ENCODE measurements at places on chromosomes 11 and 22.

- DNase-seq = no peak
Measured at GRCh38 chr11:65130631-65131416, 3.5 kb downstream of the SYVN1 start.

- no peak for DNase-seq
Measured at GRCh38 chr11:69567951-69568808, 72.8 kb upstream of the CCND1 start.

DNA sequence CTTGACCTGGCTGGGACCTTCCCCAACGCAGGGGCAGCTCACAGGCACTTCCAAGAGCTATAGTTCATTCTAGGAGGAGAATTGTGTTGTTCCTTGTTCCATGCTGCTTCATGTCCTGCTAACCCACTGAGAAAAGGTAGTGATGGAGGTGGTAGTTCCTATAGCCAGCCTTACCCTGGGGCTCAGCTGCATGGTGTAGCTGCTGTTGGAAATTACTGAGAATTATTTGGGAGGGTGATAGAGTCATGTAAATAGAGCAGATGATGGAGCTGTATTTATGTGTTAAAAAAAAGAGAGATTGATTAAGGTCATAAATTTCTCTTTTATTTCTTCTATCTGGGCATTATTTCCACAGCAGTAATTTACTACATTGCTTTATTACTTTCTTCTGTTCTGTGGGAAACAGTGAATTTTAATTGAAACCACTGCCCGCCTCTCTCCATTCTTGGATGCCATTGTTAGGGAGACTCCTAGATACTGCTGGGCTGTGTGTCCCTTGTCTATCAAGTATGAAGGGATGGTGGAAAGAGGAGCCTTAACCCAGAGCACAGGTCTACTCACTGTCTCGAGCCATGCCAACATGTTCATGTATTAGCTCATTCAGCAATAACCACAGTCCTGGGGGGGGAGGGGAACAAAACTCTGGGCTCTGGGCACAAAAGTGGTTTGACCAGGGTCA, 309.2 kb downstream of the FAT3 start:
- DNase-seq = no peak

DNA sequence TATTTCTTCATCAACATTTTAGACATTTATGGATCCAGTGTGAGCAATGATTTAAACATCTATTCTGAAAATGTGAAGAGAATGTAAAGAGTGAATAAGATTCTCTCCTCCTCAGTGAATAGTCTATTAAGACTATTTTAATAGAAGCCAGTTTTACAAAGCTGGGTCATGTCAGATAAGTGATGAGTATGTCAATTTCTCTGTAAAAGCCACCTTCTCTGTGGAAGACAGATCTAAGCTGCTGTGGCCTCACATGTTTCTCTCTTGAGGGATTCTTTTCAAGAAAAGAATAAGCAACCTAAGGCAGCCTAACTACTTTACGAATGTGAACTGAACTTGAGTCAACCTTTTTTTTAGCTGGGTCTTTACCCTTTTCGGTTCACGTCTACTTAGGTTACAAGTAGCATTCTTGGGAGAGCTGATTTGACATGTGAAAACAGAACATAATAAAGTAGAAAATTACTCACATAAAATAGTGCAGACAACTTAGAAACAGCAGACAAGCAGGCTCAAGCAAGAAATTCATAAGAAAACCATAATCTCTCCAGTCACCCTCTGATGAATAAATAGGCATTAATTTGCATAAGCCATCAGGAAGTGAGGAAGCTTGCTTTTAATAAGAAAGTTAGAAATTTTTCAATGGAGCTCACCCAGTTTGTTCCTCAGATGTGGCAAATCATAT, 9.9 kb downstream of the CTSC start:
- DNase-seq = no peak

- DNase-seq = no peak
Measured at GRCh38 chr11:28132548-28132947, 24.4 kb downstream of the METTL15 start.

GRCh38 chr11:128405714-128406662, 181.4 kb downstream of the ETS1 start:
- DNase-seq = no peak

- DNase-seq = no peak
Measured at GRCh38 chr11:16977136-16977993, 36.8 kb downstream of the PLEKHA7 start.

- DNase-seq = no peak
Measured at GRCh38 chr22:23365524-23365923, 185.2 kb downstream of the BCR start.

- no peak for DNase-seq
Measured at GRCh38 chr11:35073691-35074419, 65.1 kb upstream of the CD44 start.

GRCh38 chr22:30223303-30223702, 23.3 kb downstream of the LIF start:
- DNase-seq = no peak

DNA sequence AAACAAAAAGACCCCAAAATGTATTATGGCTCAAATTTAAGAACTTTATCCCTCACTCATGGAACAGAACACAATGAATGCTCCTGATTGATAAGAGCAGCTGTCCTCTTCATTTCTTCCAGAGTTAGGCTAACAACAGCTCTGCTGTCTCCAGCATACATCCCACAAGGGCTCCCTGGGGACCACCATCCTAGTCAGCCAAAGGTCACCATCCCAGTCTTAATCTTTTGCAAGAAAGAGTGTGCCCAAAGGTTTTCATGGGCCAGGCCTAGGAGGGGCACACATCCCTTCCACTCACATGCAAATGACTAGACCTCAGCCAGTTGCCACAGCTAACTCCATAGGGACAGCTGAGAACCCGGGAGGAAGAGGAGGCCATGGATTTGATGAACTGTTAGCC, 555.3 kb downstream of the BUD13 start:
- DNase-seq = no peak

GRCh38 chr11:112267188-112267591, 6.5 kb upstream of the PLET1 start:
- no peak for DNase-seq

- no peak for DNase-seq
Measured at GRCh38 chr22:30332994-30333706, 6.4 kb upstream of the TBC1D10A start.

GRCh38 chr11:29481738-29482137, 535.1 kb downstream of the KCNA4 start:
- DNase-seq = no peak

- no peak for DNase-seq
Measured at GRCh38 chr11:74507582-74507981, 14.1 kb upstream of the LIPT2 start.

GRCh38 chr22:26681395-26681821, 24.0 kb downstream of the MIAT start:
- no peak for DNase-seq

DNA sequence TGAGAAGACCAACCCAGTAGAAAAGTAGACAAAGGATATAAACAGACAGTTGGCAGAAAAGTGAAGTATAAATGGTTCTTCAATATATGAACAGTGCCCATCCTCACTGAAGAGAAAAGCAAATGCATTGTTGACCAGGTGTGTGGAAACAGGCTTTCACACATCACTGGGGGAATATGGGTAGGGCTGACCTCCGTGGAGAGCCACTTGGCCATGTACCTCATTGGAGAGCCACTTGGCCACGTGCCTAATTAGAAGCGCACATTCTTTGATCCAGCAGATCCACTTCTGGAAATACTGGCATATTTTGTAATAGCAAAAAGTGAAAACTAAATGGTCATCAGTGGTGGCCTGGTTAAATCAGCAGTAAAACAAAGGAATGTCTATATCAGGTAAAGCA, 43.2 kb downstream of the PPP6R3 start:
- no peak for DNase-seq

- no peak for DNase-seq
Measured at GRCh38 chr11:31512117-31512516, 2.5 kb downstream of the ELP4 start.

DNA sequence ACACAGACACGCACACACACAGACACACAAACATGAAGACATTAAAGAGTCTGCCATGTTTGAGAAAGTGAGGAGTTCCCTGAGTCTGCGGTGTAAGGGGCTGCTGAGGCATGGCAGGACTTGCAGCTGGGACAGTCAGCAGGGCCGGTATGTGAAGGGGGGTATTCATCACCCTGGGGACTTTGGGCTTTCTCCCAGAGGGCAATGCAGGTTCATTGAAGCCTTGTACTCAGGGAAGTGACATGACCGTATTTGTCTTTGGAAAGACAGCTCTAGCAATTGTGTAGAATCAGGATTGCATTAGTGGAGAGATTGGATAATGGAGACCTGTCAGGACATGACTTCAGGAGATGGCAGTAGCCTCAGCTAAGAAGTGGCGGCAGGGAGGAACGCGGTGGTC, 9.4 kb upstream of the ADAMTS8 start:
- no peak for DNase-seq

DNA sequence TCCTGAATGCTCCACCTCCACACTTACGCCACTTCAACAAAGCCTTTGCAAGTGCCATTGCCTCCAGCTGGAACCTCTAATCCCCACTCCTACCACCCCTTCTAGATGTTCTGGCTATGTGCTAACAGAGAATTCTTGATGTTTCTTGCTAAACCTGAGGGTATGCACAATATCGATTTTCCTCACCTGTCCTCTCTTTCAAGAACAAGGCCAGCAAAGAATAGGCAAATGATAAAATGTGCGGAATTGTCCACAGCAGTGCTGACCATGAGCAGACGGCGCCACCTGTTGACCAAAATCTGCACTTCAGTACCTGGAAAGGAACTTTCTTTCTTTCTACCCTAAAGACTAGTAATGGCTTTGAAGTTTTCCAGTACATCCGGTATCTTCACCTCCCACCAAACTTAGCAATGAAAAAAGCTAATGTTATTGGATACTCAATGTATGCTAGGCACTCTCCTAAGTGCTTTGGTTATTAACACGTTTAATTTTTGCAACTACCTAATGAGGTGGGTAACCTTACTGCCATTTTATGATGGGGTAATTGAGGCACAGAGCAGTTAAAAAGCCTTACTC, 3.4 kb downstream of the TIMM10 start:
- DNase-seq = no peak

DNA sequence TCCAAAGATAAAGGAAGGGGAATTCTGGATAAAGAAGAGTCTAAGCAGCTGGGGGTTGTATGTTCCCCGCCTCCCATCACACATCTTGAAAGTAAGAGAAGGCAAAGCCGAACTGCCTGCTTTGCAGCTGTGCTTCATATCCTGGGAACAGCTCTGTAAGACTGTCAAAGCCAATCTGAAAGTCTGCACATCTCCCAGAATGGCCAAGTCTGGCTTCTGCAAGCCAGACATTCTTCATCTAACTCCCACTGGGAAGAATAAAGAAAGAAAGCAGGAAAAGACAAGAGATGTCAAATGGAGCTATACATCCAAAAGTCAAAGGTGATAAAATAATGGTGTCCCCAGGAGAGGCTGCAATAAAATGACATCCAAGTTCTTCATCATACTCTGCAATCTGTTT, 15.4 kb downstream of the MORC2 start:
- DNase-seq = no peak

GRCh38 chr11:35662061-35662648, 420 bp upstream of the TRIM44 start:
- DNase-seq = no peak

DNA sequence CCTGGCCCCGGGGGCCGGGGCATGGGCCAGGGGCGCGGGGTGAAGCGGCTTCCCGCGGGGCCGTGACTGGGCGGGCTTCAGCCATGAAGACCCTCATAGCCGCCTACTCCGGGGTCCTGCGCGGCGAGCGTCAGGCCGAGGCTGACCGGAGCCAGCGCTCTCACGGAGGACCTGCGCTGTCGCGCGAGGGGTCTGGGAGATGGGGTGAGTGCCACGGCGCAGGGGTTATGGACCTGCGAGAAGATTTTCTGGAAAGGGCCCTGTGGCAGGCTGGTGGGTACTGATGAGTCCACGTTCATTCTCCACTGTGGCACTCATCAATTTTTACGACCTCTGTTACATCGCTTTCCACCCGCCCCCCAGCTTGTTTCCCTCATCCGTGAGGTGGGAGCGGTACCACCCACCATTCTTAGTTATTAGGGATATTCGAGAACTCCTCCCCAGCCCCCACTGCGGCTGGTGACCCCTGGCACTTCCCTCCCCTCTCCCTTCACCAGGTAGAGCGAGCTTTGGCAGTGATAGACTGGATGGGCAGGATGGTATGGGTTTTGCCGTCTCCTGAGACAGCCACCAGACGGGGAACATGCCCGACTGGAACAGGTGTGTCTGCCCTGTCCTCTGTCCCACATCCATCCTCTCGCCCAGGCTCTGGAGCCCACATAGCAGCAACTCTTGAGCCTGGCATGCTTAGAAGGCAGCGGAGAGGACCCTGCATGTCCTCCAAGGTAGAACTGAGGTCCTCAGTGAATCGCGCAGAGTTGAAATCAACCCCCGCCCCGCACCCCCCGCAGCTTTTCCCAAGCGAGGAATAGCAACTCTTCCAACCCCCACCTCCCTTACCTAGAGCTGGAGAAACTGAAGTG, 562 bp downstream of the DGAT2 start:
- DNase-seq = no peak

DNA sequence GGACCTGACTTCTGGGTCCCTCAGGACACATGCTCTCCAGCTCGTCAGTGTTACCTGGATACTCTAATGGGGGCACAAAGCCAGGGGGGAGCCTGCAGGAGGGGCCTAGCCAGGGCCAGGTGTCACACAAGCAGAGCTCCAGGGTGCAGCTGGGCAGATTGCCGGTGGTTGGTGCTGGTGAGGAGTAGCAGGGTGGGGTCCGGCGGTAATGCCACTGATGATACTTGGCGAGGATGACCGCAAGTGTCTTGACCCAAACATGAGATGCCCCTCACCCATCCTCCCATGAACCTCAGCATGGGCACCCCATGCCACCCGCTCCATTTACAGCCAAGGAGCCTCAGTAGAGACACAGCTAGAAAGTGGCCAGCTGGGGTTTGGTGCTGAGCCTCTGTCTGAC, 15.1 kb upstream of the KCNQ1OT1 start:
- DNase-seq = no peak

DNA sequence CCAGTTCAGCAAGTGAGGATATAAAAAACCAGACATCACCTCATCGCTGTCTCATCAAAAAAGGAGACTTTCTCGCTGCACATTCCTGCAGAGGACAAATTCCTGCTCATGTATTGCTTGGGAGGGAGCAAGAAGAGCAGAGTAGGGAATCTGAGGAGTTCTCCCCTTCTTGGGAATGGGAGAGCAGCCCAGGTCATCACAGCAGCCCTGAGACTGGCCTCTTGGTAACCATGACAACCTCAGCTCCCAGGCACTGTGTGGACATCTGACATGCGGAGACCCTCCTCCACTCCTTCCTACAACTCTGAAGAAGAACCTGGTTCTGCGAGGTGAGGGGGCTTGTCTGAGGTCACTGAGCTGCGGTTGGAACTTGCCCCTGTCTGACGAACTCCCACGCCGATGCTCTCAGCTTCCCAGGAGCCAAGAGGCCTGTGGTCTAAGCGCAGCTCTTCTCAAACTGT, 17.9 kb downstream of the RFPL1 start:
- DNase-seq = no peak
